ENCODE measurements at places on chromosomes 12 and 14.

- no peak for DNase-seq
Observed at GRCh38 chr12:44375694-44376093, 500.4 kb downstream of the NELL2 start.

DNA sequence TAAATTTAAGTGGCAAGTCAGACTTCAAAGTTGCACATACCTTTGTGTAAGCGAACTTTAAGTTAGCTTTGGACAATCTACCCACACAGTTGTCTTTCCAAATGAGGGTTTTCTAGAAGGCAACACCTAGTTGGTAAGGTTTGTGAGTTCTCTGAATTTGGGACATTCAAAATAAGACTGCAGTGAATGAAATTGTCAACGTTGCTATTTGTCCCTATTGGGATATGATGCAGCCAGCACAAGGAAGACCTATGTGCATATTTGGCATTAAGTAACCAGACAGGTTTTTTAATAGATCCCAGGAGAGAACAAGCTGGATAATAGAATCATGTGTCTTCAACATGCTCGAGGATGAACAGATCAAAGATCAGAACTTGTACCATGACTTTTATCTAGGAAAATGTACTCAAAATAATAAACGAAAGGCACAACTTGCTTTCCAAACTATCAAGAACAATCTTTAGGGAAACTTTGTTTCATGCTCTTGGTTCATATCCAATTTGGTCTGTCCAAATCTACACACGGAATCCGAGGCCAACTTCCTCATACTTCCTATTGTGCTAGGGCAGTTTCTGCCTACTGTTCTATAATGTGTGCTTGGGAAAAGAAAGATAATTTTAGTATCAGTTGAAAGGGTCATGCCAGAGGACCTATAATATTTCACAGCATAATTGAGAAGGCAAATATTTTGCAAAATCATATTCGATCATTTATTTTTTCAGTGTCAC lies 284.2 kb upstream of the SOX5 start:
- DNase-seq: no peak

DNA sequence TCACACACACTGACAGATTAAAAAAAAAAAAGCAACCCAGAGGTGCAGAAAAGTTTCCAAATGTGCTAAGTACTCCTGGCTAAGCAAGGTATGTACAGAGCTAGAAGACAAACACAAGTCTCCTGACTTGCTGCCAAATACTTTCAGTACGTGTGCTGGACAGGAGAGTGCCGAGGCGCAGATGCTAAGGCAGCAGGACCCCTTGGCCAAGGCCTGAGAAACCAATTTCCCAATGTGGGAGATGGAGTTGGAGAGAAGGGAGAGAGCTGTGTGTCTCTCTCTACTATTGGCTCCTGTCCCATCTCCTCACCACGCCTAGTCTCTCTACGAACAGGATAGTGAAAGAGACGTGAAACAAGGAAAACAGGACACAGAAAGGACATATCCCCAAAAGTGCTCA lies 5.3 kb downstream of the SPRYD3 start:
- no peak for DNase-seq

GRCh38 chr12:16325426-16325825 lies 22.0 kb upstream of the MGST1 start:
- DNase-seq: no peak

- peak; percentile 64 for DNase-seq
Observed at GRCh38 chr14:32078023-32078857, 1.1 kb downstream of the ARHGAP5 start.

DNA sequence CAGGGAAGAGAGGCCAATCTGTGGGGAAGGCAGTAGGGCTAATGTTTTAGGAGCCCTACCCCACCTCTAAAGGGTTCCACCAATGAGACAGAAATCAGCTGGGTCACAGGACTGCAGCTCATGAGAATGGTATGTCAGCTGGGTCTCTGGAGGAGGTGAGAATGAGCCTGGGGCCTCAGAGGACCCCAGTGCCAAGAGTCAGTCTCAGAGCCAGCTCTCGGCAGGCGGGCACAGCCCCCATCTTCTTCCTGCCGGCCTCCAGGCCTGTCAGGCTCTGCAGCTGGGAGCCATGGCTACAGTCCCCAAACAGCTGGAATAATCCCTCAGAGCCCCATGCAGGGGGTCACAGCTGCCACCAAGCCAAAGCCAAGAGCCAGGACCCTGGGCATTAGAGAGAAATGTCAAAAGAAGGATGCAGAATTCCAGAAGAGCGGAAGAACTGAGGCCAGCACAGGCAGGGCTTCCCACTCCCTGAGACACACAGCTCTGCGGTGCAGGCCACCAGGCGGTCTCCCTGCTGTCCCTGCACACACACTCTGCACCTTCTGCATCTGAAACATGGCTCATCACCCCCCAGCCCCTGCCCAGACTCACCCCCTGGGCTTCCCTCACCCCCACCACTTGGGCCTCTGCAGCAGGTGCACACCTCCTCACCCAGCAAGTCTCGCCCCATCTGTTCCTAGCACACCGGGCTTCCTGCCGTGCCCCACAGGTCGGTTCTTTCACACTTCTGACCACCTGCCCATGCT lies 26.0 kb downstream of the ITPK1 start:
- no peak for DNase-seq

DNA sequence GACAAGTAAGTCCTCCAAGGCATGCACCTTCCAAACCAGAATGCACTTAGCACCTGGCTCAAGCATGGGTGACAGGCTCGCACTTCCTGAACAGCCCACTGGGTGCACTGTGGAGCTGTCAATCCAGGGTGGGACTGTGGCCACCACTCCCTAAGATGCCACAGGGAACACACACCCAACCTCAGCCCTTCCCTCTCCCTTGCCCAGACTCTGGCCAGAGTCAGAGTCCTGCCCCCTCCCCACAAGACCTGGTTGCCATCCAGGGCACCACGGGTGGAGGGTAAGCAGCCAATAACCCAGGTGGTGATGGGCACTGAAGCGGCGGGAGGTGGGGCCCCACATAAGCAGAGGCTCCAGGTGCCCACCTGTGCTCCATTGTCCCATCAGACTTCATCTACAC lies 160.6 kb downstream of the MYRFL start:
- DNase-seq: no peak

- no peak for DNase-seq
Observed at GRCh38 chr12:57476162-57476992, 3.3 kb downstream of the ARHGAP9 start.

GRCh38 chr12:3207175-3207574 lies 130.0 kb downstream of the TSPAN9 start:
- DNase-seq: no peak

GRCh38 chr12:5689773-5690172 lies 255.3 kb downstream of the ANO2 start:
- peak; percentile 20 for DNase-seq

DNA sequence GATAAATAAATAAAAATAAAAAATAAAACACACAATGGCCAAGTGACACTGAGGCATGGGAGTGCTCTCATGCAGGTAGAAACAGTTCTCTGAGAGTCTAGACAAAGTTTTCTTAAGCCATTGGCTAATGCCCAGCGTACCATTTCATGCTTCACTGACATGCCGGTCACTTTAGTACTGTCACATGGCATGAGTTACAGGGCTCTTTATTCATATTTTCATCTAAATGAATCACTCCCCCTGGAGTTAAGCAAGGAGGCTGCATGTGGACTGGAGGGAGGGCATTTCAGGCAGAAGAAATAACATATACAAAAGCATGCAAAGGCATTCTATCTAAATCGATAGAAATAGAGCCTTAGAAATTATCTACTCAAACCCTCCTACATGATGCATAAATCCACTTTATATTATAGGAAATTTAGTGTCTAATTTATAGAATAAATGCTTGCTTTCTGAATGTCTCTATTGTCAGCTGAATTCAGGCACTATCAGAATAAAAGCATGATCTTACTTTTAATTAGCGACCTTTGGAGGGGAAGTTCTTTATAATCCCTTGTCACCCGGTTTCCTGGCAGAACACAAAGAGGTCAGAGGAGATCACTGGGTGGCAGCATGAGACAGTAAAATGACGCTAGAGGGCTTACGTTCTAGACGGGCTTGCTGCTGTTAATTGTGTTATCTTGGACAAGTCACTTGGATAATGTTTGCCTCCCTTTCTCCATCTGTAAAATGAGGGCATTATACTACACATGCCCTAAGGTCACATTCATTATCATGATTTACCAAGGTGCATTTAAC lies 17.5 kb downstream of the DYRK4 start:
- no peak for DNase-seq

DNA sequence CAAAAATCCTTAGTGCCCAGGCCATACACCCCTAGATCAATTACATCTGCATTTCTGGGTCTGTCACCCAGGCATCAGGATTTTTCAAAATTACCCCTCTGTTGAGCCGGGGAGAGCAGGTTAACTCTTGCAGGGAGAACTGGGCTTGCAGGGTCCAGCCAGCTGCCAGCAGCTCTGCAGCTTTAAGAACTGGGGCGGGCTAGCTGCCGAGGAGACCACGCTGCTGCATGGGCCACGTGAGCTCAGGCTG lies at the start of gene DGLUCY:
Gene DGLUCY, plus strand, starts transcription at position 245 of the 250 bp plus-strand sequence. CDS start 46,222 bp downstream, outside the sequence.
- DNase-seq: peak; percentile 86

DNA sequence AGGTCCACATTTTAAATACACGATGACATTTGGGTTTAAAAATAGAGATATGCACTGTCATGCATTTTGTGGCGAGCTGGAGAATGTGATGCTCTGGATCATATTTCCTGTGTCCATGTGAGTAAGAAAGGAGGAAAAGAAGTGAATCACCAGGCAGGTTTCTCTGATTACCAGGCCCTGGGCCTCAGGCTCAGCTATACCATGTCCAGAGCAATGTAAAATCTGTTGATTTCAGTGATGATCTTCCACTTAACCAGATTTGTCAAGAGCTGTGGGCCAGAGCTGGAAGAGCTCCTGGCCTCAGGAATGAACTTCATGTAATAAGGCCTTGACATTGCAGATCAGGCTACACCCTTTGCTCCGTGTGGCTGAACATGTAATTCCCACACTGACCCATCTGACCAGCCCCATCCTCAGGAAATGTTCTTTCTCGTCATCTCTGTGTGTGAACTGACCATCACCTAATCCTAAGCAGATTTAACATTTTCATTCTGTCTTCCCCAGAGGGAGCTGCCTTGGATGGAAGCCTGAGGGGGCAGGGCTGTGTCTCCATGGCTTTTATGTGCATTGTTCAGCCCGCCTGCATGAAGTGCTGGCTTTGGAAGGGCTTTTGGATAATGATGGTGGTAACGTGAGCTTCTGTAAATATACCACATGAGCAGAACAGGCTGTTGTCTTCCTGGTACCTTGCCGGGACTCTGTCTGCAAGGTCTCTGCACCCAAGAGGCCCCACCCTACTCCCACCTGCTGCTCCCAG lies 54.5 kb downstream of the CRACR2A start:
- no peak for DNase-seq

DNA sequence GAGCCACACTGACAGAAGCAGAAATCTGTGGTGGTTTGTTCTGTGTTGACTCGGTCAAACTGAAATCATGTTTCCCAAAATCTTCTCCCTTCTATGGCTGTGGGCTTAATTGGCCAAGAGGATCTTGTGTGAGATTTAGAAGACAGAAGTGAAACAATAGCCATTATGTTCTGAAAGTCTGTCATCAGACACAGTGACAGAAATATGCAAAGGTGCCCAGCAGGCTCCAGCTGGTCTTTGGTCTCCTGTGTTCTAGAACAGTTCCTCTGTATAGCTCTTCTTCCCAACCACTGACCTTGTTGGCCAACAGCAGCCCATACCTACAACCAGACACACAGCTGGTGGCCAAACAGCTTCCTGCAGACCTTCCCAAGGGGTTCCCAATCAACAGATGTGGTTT lies 25.0 kb upstream of the COCH start:
- no peak for DNase-seq

DNA sequence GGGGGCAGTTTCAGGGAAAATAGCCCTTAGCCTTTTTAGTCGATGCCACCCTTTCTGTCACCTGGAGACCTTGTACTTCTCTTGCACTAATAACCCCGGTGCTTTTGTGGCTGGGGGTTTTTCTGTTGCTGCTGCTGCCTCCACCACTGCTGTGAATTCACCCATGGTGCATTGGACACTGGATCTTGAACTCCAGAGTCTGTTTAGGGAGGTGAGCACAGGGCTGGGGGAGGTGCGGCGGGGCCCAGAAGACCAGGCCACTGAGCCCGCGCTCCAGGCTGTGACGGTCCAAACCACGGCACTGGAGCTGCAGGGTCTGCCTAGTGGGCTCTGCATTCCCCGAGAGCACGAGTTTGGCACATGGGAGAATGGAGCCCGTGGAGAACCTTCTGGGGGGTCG lies 100.6 kb downstream of the NINJ2 start:
- no peak for DNase-seq

GRCh38 chr12:1907652-1908611 lies 10.5 kb downstream of the CACNA2D4 start:
- DNase-seq: peak; percentile 3

- DNase-seq: no peak
Observed at GRCh38 chr12:128966203-128966810, 113.0 kb downstream of the GLT1D1 start.

DNA sequence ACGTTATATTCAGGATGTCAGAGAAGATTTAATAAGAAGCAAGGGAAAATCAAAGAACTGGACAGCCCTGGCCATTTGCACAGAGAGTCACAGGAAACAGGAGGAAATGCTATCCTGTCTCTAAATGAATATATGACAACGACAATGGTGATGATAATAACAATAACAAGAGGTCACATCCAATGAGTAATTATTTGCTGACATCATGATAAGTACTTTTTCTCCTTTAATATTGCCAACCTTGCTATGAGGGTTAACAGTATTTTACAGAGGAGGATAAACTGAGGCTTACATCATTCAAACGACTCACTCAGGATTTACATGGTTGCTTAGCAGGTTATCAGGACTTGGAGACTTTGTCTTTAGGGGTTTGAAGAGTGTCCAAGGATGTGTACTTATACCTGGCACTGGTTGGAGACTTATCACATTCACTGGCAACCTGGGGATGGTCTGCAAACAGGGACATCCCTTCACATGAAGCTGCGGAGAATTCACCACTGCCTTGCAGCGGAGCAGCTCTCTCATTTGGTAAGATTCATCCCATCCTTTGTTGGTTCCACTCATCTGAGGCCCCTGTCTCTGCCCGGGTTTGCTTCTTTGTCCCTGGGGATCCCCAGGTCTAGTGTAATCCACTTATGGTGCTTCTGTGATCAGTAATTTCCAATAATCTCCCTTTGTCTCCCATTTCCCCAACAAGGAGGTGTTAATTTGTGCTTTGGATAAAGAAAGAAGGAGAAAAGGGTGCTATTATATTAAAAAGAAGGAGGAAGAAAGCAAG lies 637.8 kb downstream of the BCL11B start:
- DNase-seq: no peak

DNA sequence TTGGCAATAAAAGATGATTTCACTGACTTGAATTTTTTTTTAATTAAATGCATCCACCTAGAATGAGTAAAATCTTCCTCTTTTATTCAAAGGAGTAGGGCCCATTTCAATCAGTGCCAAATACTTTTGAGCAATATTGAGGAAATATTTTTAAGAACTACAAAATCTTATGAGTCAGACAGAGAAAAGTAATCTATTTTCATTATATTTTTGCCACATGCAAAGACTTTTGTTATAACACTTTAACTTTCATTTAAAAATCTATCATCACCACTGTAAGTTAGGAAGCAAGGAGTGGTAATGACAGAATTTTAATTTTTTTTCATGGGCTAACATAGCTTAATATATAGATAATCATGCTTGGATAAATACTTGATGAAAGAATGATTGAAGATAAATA lies 345.2 kb upstream of the KITLG start:
- DNase-seq: no peak

- DNase-seq: no peak
Observed at GRCh38 chr14:76955575-76956315, 72.8 kb downstream of the IRF2BPL start.

GRCh38 chr14:64761441-64762043 lies 57.3 kb downstream of the PLEKHG3 start:
- DNase-seq: peak; percentile 28

GRCh38 chr12:66329941-66330340 lies 27.6 kb downstream of the HELB start:
- DNase-seq: no peak

GRCh38 chr12:11815397-11815796 lies 165.9 kb downstream of the ETV6 start:
- no peak for DNase-seq

Measured in hepatocyte (in vitro differentiated cells).